Glutamatergic neuron (in vitro differentiated cells): ENCODE measurements at places on chromosomes 2 and 18.

- DNase-seq, result no peak
Observed at GRCh38 chr18:73340135-73340977, 472.6 kb upstream of the NETO1 start.

DNA sequence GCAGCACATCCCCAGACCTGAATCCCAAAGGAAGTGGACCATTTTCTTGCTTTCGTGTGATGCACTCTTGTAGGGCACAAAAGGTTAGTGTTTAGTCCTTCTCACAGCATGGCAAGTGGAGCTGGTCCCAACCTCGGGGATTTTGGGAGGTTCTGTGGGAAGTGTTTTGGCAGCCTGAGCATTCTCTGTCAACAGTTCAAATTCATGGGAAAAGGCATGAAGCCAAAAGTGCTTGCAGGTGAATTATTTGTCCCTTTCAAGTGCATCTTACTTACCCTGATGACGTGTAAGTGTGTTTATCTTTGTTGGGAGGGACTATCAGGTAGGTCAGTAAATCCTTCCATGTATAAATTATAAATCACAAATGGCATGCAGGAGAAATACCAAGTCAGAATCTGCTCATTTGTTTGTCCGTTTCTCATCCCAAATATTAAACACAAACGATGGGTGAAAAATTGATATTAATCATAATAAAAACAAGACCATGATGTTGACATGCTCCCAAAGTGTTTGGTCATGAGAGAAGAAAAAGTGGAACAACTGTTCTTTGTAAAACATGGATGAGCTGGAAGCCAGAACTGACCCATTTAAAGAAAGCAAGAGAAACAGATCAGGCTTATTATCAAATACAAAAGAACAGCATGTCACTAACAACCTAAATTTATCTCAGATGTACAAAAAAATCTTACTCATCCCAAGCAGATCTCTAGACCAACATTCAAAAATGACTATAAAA, 57.6 kb downstream of the EPHA4 start:
- no peak for DNase-seq

- no peak for DNase-seq
Observed at GRCh38 chr2:27720004-27720551, 51.4 kb upstream of the MRPL33 start.

GRCh38 chr18:77899972-77900754, 650.5 kb downstream of the GALR1 start:
- peak; percentile 73 for DNase-seq

- no peak for DNase-seq
Observed at GRCh38 chr2:12619975-12620374, 96.8 kb upstream of the TRIB2 start.

DNA sequence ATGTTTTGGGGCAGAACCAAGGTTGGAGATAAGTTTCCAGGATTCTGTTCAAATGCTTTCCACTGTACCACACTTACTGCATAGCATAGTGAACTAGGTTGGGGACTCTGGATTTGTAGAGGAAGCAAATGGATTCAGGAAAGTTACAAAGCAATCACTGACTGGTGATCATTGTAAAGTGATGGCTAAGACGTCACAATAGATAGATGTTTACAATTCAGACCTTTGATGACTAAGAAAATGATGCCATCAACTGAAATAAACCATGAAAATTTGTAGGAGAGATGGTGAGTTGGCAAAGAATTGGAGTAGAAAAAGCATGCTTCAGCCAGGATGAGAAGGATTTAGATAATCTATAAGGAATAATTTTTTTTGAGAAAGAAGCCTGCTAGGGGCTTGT, 178.0 kb downstream of the UBE2E3 start:
- no peak for DNase-seq
